NCI-H2107 (cell line): ENCODE measurements at places on chromosomes 7 and 10.
A peak's percentile ranks its signal among the peaks of the same experiment; 100 is the strongest.

DNA sequence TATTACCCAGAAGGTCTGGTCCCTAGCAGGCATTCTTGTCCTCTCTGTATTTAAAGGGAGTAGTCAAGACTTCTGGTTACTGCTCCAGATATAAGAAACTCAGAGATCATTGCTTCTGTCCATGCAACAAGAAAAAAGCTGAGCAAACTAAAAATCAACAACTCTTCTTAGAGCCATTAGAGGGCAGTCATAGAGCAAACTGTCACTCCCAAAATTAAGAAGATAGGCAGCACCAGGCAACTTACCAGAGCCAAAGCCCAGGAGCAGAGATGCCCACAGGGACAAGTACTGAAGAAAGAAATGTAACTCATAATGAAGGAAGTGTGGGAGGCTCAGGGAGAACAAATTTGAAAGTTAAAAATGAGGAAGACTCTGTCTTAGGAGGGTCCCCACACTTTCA lies 472.9 kb upstream of the COBL start:
- DNase-seq: no peak

- DNase-seq: no peak
These were observed 328.2 kb upstream of the LRRN3 start for GRCh38 chr7:110762546-110763225.

GRCh38 chr10:49364747-49365146 lies 31.1 kb downstream of the DRGX start:
- DNase-seq: no peak

DNA sequence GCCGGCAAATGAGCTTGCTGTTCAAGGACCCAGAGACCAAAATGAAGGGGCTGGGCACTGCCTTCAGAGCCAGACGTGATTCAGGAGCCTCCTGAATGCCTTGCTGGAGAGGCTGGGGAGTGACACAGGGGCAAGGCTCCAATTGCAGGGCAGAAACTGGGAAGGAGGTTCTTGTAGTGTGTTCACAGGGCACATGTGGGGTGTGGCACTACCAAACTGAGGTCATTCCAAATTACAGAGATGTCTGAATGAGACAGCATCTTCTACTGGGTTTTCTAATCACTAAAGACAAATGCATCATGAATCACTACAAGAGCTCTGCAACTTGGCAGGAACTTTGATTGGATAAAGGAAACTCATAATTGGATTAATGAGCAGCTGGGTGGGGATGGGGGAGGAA lies 17.8 kb downstream of the CRTAC1 start:
- no peak for DNase-seq

- no peak for DNase-seq
These were observed 89.2 kb downstream of the SPAG6 start for GRCh38 chr10:22434521-22434920.

GRCh38 chr7:41969561-41970105 lies 266.7 kb upstream of the INHBA start:
- no peak for DNase-seq

DNA sequence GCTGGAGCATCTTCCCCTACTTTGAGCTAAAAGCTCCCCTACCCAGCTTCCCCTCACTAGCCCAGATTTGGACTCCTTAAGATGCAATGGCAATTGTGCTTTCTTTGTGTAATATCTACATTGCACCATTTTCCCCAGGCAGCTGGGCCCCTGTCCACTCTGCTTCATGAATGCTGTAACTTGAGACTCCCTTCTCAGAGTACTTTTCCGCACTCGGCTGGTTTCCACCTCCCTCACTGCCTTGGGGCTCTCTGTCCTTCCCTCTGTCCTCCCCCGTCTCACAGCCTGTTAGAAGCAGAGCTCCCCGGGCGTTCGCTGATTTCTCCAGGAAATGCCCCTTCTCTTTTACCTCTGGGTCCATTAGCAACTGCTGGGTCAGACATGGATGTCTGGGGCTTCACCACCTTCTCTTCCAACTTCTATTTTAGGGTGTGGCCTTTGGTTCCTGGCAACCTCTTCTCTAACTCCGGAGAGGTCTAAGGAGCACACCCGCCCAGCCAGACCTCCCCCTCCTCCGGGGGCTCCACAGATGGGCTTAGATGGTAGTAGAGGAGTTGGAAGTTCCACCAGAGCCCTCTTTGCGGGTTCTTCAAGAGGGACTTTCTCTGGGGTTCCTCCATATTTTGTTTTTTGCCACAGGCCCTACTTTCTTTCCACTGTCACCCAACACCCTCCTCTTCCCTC lies 2.9 kb upstream of the TMEM72 start:
- DNase-seq: peak; percentile 53

DNA sequence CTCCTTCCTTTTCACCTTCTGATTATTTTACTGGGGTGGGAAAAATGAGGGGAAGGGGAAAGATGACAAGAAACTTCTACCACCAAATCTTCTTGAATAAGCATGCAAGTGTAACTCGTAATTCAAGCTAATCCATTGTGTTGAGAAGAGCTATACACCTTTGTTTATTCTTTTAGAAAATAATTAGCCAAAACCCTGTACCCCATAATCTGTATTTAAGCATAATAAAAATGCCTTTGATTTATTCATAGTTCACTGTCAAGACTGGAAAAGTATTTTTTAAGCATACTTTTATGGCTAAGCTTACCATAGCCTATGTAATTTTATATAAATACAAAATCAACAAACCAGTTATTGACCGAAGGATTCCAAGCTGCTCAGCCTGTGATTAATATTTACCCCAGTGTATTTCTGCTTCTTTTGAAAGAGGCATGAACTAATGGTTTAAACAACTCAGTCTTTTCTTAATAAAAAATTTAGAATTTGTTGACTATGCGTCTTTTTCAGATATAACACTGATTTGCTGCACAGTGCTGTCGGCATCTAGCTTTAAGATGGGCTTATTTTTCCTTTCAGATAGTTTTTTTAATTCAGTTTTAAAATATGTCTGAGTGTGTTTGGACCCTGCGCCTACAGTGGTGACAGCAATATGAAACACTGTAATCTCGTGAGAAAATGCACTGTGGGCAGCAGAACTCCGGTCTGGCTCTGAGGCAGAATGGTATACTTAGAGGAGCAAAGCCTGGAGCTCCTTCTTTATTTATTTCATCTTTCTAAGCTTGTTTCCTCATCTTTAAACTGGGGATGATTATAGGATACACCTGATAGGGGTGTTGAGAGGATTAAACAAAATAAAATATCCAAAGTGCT lies 238.8 kb upstream of the LRGUK start:
- DNase-seq: no peak

- no peak for DNase-seq
These were observed 64.8 kb upstream of the SEPHS1 start for GRCh38 chr10:13412894-13413293.

GRCh38 chr7:95011146-95011928 lies 103.9 kb downstream of the PPP1R9A start:
- no peak for DNase-seq

- DNase-seq: peak; percentile 76
These were observed 30.9 kb upstream of the FAM133B start for GRCh38 chr7:92621026-92621540.

- DNase-seq: no peak
These were observed 200.5 kb downstream of the SKAP2 start for GRCh38 chr7:26663874-26664273.

DNA sequence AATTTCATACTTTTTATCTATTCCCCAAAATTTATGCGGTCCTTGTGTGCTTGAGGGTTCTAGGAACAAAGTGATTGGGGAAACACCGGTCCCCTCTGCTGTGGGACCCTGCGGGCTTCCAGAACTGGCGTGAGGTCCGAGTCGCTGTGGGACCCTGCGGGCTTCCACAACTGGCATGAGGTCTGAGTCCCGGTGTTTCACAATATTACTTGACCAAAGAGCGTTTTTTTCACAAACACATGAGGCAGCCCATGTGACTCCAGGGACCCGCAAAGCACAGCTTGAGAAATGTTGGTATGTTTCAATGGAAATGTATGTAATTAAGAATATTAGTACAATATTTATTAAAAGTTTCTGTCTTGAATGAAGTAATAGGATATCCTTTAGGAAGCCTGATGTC lies 212.2 kb downstream of the MGMT start:
- DNase-seq: no peak

GRCh38 chr7:145729691-145730090 lies 386.9 kb upstream of the CNTNAP2 start:
- no peak for DNase-seq

DNA sequence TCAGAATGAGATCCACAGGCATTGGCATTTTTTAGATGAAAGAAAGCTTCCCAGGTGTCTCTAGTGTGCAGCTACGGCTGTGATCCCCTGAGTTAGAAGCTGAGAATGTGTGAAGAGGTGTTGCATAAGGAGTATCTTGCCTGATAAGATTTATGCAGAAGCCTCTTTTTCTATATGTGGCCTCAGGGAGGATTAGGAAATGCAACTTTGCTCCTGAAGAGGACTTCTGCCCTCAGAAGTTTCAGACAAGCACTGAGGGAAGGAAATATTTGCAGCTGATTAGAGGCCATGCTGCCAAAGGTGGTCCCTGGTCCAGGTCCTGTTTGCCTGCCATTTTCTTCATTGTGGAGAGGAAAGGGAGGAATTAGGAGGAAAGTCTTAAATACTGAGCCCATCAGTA lies 551.8 kb downstream of the PHTF2 start:
- no peak for DNase-seq

GRCh38 chr7:28414453-28414852 lies 2.1 kb downstream of the CREB5 start:
- DNase-seq: no peak

GRCh38 chr7:80450621-80451308 lies 61.1 kb downstream of the GNAT3 start:
- DNase-seq: no peak

- no peak for DNase-seq
These were observed 1066.3 kb downstream of the CNTNAP2 start for GRCh38 chr7:147182874-147183273.

- no peak for DNase-seq
These were observed 145.9 kb downstream of the CREB5 start for GRCh38 chr7:28558236-28558635.

- no peak for DNase-seq
These were observed 38.0 kb downstream of the FOXI2 start for GRCh38 chr10:127774766-127775559.

GRCh38 chr10:37479469-37479868 lies 354.1 kb downstream of the ANKRD30A start:
- no peak for DNase-seq

DNA sequence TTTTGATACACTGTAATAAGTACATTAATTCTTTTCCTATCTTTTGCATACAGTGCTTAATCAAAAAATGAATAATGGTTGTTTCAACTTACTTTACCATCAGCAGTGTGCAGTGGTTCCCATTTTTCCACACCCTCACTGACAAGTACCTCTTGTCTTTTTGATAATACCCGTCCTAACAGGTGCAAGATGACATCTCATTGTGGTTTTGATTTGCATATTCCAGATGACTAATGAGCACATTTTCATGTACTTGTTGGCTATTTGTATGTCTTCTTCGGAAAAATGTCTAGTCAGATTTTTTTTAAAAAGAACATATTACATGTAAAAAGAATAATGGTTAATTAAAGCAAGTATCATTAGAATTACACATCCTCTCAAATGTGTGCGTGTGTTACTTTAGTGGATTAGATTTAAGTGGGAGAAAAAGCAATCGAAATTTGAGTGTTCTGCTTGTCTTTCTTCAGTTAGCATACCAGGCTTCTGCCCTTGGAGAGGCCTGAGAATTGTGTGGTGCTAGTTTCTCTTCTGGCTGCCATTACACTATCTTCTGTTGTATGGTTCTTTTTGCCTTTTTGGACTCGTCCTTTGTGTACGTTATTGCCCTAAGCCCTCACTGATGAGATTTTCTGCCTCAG lies 291.2 kb downstream of the AUTS2 start:
- DNase-seq: no peak
